Cardiac muscle cell (in vitro differentiated cells and primary cell): ENCODE measurements at places on chromosomes 13 and 19. TPM values are rescaled to one million over a fixed set of nuclear protein-coding genes. Genes with fewer than 3 reads are reported as not detected.

The C13orf42 gene
- not detected in 2 replicates for total RNA-seq

DNA sequence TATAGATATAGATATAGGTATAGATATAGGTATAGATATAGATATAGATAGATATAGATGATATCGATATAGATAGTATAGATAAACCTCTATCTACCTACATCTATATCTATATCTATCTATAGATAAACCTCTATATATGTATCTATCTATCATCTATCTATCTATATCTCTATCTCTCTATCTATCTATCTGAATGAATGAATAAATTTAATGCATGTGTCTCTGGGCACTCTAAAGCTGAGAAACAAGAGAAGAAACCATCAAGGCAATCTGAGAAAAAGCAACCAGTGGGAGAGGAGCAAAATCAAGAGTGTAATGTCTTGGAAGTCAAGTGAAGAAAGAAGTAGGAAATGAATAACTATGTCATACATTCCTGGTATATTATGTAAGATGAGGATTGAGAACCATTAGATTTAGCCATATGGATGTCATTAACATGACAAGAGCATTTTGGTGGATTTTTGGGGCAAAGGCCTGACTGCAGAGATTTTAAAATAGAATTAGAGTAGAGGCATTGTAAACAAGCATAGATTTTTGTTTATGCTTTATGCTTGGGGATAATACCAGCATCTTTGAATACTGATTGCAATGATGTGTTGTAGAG, 1262.7 kb upstream of the MIR17HG start:
- no peak for DNase-seq

GRCh38 chr13:100211016-100211710, 122.3 kb downstream of the PCCA start:
- DNase-seq, result peak; percentile 38

DNA sequence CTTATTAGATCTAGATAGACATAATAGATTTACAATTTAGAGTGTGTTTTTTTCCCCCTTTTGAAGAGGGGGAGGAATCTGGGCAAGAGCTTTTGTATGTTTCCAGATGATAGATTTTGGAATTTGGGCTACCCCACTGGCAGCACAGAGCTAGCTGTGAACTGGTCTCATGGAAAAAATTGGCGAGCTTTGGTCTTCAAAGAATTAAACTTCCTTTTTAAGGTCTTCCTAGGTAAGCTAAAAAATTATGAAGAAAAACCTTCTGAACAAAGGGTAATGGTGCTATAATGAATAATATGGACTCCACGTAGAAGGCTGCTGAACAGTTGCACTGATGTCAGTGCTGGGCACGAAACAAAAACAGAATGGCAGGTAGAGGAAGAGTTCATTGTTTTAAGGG, 109.3 kb downstream of the ZIC5 start:
- no peak for DNase-seq

The NCAN gene
- total RNA-seq, result 0.36 and 0.42 TPM in 2 replicates

DNA sequence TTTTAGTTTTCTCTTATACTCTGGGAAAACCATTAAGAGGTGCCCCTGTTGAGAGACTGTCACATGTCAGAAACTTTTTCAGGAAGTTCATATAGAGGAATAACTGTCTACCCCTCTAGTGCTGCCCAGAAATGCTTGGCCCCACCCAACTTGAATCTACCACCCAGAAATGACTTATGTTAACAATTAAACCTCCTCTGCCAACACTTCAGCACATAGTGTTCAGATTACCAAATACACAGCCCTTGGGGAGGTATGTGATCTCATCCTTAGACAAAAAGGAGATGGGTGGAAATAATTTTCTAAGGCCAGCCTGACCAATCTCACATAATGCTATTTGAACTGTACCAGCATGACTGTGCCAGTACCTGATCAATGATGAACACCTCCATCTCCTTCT, 35.6 kb downstream of the CCDC169 start:
- no peak for DNase-seq

The TLE6 gene
- 30.3 and 35.4 TPM in 2 replicates for total RNA-seq
